ENCODE measurements at places on chromosomes 11 and 22.

DNA sequence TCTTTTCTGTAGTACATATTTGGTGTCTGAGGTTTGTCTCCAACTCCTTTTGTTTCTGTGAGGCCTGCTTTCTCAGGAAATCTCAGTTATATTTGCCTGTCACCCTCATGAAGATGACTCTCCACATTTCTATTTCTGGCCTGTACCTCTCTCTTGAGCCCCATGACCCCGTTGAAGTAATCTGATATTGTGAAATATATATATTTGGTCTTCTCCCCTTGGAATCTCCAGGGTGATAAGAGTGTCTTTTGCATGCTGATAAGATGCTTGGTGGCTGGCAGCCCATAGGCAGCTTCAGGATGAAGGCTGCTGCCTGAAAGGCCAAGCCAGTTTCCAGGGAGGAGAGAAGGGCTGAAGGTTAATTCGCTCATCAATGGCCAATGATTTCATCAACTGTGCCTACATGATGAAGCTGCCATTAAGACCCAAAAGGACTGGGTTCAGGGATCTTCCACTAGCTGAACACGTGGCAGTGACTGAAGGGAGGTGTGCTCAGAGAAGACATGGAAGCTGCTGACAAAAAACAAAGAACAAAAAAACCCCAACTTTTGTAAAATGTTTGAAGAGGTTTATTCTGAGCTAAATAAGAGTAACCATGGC, 67.4 kb downstream of the MICAL2 start:
- no peak for DNase-seq

- DNase-seq, result no peak
These were observed 41.2 kb downstream of the SNX19 start for GRCh38 chr11:130874955-130875531.

DNA sequence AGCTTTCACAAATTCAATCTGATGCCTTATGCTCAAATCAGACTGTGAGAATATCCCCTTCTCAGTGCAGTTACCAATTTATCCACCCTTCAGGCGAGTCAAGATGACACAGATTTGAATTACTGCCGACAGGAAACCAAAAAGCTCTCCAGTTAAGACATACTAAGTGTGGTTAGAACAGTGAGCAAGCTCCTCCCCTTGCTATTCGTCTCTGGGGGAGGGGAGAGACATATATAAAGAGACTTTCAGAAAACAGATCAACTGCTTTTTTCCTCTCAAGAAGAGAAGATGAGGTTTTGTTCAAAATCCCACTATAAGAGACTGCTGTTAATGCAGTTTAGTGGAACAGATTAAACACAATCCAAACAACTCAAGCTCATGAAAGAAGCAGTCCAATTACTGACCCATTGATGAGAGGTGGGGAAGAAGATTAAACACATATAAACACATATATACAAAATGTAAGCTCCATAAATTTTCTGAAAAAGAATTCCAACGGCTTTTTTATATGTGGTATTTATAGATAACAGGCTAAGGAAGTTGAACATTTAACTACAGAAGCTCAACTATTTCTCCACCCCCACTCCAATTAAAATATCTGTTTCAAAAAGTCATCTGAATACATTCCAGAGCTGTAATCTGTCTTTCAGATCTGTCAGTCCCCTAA, 102.7 kb downstream of the MRTFA start:
- DNase-seq, result no peak

- DNase-seq, result no peak
These were observed 95.0 kb upstream of the CD44 start for GRCh38 chr11:35043936-35044335.

DNA sequence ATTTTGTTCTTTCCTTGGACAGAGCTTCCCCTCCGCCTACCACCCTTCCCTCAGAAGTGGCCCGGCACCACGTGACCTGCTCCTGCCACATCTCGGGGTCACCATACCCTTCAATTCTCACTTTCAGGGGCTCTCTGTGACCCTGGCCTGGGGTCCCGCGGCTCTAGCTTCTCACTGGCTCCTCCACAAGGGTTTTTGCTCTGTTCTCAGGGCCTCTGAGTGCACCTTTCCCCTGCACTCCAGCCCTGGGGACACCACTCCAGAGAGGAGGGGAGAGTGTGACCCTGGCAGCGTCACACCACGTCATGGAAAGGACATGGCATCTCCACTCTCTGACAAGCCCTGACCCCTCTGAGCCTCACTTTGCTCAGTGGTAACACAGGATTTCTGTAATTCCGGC, 17.4 kb downstream of the POU2F3 start:
- DNase-seq, result no peak

GRCh38 chr22:37999640-38000272, 15.4 kb upstream of the SOX10 start:
- DNase-seq, result no peak

GRCh38 chr22:28801845-28802594, 1.7 kb upstream of the XBP1 start:
- DNase-seq, result no peak

DNA sequence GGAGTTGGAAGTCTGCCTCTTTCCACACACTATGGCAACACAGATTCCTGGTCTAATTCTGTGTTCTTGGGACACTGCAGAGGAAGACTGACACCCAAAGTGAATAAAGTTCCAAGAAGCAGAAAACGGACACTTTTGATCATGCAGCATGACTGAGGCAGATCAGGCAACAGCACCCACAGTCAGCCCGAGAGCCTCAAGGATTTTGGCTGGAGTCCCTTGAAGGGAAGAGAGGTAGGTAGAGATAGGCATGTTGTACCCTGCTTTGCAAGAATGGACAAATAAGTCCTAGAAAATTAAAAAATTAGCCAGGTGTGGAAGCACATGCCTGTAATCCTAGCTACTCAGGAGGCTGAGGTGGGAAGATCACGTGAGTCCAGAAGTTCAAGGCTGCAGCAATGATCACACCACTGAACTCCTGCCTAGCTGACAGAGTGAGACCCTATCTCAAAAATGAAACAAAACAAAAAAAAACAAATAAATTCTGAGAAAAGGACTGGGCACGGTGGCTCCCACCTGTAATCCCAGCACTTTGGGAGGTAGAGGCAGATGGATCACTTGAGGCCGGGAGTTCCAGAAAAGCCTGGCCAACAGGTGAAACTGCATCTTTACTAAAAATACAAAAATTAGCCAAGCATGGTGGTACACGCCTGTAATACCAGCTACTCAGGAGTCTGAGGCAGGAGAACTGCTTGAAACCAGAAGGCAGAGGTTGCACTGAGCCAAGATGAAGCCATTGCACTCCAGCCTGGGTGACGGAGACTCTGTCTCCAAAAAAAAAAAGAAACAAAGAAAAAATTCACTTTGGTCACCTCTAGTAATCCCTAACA, 6.9 kb downstream of the SLC43A1 start:
- DNase-seq, result no peak

- DNase-seq, result no peak
These were observed 35.3 kb upstream of the FCHSD2 start for GRCh38 chr11:73177380-73177777.

DNA sequence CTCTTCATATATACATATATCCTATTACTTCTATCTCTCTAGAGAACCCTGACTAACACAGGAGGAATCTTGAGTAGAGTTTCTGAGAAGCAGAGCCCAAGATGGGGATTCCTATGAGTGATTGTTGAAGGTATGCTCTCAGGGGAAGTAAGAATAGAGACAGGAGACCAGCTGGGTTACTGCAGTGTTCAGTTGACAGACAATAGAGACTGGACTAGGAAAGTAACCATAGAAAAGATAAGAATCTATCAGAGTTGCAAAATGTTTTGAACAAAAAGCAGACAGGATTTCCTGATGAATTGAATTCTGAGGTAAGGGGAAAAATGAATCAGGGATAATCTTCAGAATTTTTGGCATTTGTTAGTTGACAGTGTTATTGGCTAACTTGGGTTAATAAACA, 54.4 kb downstream of the SLC17A6 start:
- DNase-seq, result no peak

DNA sequence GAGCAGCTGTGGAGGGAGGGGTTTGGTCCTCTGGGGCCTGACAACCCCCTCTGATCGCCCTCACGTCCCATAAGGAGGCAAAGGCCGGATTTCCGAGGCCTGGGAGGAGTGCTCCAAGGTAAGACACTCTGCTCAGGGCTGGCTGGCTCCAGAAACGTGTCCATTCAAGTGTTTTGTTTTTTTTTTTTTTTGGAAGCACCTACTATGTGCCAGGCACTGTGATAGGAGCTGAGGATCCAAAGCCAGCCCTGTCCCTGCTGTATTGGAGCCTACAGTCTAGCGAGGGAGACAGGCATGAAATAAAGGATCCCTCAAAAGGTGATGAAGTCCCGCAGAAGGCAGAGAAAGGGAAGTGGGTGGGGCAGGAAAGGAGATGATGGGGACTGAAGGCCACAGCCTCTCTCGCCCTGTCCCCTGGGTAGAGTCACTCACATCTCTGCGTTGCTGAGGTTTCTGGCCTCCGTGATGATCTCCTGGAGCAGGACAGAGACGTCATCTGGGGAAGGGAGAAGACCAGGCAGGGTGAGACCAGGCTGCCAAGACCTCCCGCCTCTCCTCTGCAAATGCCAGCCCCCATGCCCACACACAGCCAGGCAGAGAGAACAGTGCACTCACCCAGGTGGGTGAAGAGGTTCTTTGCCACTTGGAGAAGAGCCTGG, 89.2 kb downstream of the PDE2A start:
- no peak for DNase-seq
